ENCODE measurements at places on chromosomes 5 and 9.

GRCh38 chr5:38576442-38576841 is 20.0 kb upstream of the LIFR start:
- DNase-seq, result no peak
- peaks cover 4% of the 10 kb centered on the region for H3K4me1 ChIP-seq
- H3K27me3 ChIP-seq, result no peaks in the 10 kb centered on the region
- H3K27ac ChIP-seq, result no peak overlapping the region
- no peak overlapping the region for H3K4me3 ChIP-seq
- H3K36me3 ChIP-seq, result no peaks in the 10 kb centered on the region

DNA sequence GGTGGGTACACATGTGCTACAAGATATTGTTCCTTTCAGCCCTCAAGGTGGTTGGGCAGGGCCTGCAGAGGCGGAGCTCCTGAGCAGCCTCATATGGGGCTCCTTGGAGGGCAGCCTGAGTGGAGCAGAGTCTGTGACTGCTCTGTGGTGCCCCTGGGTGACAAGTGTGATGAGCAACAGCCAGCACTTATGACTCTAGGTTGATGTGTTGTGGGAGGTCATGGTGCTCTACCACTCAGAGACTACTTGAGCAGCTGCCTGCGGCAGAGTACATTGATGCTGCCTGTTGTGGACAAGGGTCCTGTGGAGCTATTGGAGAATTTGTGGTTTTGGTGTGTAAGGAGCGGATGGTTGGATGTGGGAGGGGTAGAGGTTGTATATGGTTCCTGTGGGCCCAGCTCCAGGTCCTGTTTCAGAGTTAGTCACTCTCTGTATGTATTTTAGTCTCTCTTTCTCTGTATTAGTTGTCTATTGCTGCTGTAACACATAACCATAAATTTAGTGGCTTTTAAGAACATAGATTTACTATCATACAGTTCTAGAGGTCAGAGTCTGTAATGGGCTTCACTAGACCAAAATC is 141.3 kb downstream of the SREK1 start:
- no peaks in the 10 kb centered on the region for H3K27me3 ChIP-seq
- H3K4me1 ChIP-seq, result peaks cover 6% of the 10 kb centered on the region
- no peak overlapping the region for H3K4me3 ChIP-seq
- no peaks in the 10 kb centered on the region for H3K36me3 ChIP-seq

DNA sequence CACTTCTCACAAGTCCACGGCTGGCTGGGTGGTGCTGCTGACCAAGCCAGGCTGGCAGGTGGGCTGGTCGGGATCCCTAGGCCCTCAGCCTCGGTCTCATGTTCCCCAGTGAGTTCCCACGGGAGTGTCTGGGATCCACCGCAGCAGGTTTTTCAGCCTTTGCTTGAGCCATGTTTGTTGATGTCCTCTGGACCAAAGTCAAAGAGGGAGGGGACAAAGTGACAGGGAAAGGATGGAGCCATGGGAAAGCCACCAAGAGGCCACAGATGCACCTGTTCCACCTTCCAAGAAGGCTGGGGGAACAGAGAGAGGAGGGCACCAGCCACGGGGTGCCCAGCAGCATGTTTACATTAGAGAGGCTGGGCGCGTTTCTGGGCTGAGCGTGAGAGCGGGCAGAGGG is 2.8 kb upstream of the UBAC1 start:
- H3K4me3 ChIP-seq, result peak overlapping the region; percentile 29
- peak overlapping the region; percentile 19 for H3K27ac ChIP-seq
- peaks cover 29% of the 10 kb centered on the region for H3K4me1 ChIP-seq
- peaks cover 13% of the 10 kb centered on the region for H3K27me3 ChIP-seq
- DNase-seq, result no peak

GRCh38 chr9:135262248-135262647 is 174.8 kb downstream of the OLFM1 start:
- peaks cover 4% of the 10 kb centered on the region for H3K4me1 ChIP-seq
- H3K4me3 ChIP-seq, result no peak overlapping the region
- no peak for DNase-seq
- H3K27ac ChIP-seq, result no peak overlapping the region
- H3K36me3 ChIP-seq, result no peaks in the 10 kb centered on the region

- H3K27me3 ChIP-seq, result no peaks in the 10 kb centered on the region
- H3K4me3 ChIP-seq, result no peak overlapping the region
Measured at GRCh38 chr5:40402007-40402364, 277.7 kb upstream of the PTGER4 start.

DNA sequence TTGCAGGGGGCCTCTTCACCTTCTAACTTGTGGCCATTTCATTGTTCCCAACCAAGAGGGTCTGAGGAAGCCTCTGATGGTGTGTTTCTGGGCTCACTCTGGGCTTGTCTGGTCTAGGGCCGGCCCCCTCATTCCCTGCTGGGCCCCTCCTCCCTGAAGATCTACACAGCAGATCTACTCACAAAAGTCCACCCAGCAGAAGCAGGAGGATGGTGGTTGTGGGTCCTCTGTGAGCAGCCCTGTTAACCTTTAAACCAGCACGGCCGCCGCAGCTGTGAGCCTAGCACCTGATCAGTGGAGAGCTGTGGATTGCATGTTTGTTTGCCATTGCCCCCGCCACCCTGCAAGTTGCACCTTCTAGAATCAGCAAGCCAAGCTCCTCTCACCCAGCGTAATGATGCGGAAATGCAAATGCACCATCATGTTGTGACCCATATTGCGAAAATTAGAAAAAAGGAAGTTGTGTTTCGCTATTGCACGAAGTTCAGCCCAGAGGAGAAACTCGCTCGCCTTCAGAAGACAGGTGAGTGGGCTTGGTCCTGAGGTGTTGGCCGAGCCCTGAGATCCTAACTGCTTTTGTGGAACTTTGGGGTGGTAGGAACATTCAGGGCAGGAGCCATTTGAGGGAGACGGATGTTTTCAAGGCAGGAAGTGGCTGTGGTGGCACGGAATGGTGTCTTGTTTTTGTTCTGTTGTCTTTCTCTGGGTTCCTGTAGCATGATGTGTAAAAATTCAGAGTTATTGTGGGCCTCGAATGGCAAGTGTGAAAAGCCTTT is 16.7 kb downstream of the FGD3 start:
- peaks cover 24% of the 10 kb centered on the region for H3K4me1 ChIP-seq
- H3K4me3 ChIP-seq, result no peak overlapping the region
- DNase-seq, result no peak
- H3K27me3 ChIP-seq, result no peaks in the 10 kb centered on the region

- no peaks in the 10 kb centered on the region for H3K27me3 ChIP-seq
- no peak overlapping the region for H3K4me3 ChIP-seq
- no peak overlapping the region for H3K27ac ChIP-seq
- no peak for DNase-seq
- no peaks in the 10 kb centered on the region for H3K36me3 ChIP-seq
- H3K4me1 ChIP-seq, result no peaks in the 10 kb centered on the region
Measured at GRCh38 chr9:121685795-121686377, 34.5 kb downstream of the DAB2IP start.
